ENCODE measurements at places on chromosomes 2 and 18.

DNA sequence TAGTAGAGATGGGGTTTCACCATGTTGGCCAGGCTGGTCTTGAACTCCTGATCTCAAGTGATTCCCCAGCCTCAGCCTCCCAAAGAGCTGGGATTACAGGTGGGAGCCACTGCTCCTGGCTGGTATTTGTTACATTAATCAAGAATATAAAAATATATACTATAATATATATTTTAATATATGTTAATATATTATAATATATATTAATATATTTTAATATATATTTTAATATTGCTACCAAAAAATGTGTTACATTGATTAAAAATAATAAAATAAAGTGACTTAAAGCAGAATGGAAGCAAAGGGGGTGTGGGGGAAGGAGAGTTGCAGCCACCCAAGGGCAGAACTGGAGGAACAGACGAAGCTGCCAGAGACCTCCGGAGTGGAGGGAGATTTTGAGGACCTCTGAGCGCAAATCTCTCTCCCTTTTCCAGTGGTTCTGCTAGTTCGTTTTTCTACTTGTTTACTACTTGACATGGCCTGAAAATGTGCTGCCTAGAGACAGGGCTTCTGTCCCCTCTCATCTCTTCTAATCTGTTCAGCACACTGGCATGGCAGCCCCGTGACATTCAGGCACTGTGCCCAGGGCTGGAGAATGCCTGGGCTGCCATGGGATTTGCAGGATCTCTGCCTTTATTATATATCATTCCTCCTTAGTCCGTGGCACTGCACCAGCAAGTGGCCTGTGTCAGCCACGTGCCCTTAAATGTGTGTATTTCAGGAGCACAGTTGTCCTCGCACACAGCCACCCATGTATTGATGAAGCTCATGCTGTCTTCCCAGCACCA lies 47.9 kb upstream of the RAB12 start:
- ATAC-seq = no peak

GRCh38 chr2:96325884-96326255 lies 753 bp downstream of the ITPRIPL1 start:
- no peak for ATAC-seq

- ATAC-seq = no peak
These were observed 35.4 kb downstream of the ZNF804A start for GRCh38 chr2:184633726-184634125.

GRCh38 chr2:33511141-33511540 lies 34.7 kb downstream of the RASGRP3 start:
- ATAC-seq = no peak

GRCh38 chr18:26422472-26423162 lies 125.7 kb downstream of the KCTD1 start:
- no peak for ATAC-seq

DNA sequence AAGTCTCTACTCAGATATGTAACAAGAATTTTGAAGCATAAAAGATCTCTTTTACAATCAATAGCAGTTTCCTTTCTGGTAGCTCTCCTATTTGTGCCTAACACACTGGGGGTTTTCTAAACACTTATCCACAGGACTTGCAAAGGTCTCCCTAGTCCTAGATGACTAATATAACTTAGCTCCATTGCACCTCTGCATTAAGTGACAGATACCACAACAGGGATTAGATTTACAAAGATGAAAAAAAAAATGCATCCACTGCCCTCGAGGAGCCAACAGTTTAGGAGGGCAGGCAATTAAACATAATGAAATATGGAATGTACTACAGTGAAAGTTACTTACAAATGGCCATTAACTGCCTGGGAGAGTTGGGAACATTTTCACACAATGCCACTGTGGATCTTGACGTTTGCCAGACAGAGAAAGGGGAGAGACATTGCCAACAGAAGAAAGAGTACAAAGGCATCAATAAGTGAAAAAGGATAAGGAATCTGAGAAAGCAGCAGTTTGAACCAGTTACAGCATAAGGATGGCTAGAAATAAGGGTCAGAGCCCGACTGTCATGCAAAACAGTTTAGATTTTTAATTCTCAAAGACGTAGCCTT lies 14.3 kb downstream of the PPP3R1 start:
- peak; percentile 42 for ATAC-seq

DNA sequence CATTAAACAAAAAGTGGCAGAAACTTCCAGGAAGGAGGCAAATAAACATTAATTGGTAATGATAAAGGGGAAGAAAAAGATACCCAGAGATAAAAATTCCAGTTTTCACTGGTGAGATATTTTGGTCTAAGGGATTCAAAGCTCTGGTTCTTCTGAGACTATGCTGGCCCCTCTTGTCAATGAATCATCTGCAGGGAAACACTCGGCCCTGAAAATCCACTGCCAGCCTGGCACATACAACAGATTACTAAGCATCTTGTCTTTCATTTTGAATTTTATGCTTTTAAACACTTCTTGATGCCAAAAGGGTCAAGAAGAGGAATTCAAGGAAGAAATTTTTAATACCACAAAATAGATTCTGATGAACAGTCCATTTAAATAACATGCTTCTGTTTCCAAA lies 1603.8 kb upstream of the ZEB2 start:
- ATAC-seq = peak; percentile 86

GRCh38 chr2:225100856-225101294 lies 58.6 kb upstream of the DOCK10 start:
- ATAC-seq = peak; percentile 77

- ATAC-seq = no peak
These were observed 289.1 kb downstream of the ZNF516 start for GRCh38 chr18:76205906-76206305.

DNA sequence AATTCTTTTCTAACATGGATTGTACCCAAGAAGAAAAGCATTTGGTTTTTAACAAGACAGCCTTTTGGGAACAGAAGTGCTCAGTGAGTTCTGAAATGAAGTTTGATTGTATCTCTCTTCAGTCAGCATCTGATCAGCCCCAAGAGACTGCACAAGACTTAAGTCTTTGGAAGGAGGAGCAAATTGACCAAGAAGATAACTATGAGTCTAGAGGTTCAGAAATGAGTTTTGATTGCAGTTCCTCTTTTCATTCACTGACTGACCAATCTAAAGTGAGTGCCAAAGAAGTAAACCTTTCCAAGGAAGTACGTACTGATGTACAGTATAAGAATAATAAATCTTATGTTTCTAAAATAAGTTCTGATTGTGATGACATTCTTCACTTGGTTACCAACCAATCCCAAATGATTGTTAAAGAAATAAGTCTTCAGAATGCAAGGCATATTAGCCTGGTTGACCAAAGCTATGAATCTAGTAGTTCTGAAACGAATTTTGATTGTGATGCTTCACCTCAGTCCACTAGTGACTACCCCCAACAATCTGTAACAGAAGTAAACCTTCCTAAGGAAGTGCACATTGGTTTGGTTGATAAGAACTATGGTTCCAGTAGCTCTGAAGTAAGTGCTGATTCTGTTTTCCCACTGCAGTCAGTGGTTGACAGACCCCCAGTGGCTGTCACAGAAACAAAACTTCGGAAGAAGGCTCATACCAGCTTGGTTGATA lies 31.2 kb downstream of the ZDBF2 start:
- ATAC-seq = no peak

DNA sequence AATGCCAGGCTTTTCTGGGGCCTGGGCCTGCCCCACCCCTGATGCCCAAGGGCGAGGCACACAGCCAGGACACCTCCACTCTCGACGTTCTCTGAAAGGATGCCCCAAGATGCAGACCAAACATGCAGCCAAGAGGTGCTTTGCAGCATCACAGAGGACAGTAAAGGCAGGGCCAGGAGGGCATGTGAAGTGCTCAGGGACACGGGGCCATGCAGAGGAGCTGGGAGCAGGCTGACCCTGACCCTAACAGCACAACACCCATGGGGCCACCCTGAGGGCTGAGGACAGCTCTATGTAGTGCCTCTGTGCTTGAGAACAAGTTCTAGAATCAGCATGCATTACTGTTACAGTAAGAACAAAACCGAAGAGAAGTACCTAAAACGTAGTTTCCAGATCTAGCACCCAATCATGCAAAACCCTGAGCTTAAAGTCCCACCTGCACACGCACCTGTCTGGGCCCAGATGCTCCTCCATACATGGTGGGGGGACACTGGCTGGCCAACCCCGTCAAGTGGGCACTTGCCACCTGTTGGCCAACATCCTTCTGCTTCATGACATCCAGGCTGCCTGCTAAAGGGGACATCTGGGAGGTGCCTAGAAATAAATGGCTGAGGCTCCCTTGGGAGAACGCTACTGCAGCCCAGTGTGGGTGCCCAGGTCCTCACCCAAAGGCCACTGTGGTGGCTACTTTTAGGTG lies 15.4 kb downstream of the HS6ST1 start:
- no peak for ATAC-seq

DNA sequence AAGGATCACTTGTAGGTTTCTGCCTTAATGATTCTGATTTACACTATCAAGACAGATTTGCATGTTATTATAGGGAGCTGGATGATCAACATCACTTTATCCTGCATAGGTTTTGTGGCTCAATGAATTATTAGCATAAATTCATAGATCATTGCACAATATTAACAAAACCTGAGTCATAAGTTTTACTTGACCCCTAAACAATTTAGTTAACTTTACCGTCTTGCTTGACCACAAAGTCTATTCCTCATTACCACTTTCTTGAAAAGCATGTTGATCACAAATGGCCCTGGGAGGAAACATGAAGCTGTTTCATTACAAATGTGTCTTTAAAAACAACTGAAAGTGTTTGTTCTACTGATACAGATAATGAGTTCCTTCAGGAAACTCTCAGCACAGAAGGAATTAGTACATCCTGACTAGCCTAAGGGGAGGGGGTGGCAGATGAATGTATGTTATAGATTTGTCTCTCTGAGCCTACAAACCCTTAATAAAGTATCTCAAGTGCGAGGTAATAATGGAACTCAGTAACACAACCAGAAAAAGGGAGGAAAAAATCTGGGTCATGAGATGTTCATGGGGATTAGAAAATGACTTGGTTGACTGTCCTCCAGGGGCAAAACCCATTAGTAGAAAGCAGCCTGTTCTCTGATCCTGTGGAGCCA lies 303.4 kb downstream of the PIK3C3 start:
- no peak for ATAC-seq
